Spinal cord (tissue), 10 donors: ENCODE measurements at places on chromosomes 7 and 10.

GRCh38 chr10:120961795-120962755, 110.9 kb downstream of the WDR11 start:
- peaks cover 4% of the 10 kb centered on the region for H3K27me3 ChIP-seq
- no peak overlapping the region for H3K27ac ChIP-seq
- H3K36me3 ChIP-seq: no peaks in the 10 kb centered on the region
- no peak overlapping the region for H3K4me3 ChIP-seq

DNA sequence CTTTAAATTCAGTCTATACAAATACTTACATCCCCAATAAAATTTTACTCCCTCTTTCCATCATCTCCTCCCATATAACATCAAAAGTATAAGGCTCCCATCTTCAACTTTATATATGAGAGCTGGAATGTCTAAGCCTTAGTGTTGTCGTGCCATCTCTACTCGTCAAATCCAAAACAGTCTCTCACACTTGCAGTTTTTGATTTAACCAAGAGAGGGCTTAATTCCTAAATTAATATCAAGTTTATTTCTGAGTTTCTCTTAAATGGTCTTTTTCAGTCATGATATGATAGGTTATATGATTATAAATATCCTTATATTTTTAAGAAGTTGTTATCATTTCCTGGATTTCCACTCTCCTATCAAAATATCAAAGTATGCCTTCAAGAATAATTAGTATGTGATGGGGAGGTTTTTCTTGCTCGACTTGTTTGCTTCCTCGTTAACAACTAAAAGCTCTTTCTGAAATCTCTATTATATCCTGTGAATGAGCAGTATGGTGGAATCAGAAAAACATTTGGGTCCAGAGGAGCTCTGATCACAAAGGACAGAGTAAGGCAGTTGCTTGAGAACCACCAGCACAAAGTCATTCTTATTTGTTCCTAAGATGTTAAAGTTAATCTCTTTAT, 12.5 kb upstream of the LIPK start:
- no peak for DNase-seq
- no peaks in the 10 kb centered on the region for H3K36me3 ChIP-seq

GRCh38 chr10:132430861-132431271, 33.9 kb downstream of the PWWP2B start:
- H3K27ac ChIP-seq: no peak overlapping the region
- DNase-seq: no peak
- no peak overlapping the region for H3K4me3 ChIP-seq
- no peaks in the 10 kb centered on the region for H3K27me3 ChIP-seq
- H3K4me1 ChIP-seq: peaks cover 32% of the 10 kb centered on the region
- H3K36me3 ChIP-seq: peaks cover 8% of the 10 kb centered on the region

DNA sequence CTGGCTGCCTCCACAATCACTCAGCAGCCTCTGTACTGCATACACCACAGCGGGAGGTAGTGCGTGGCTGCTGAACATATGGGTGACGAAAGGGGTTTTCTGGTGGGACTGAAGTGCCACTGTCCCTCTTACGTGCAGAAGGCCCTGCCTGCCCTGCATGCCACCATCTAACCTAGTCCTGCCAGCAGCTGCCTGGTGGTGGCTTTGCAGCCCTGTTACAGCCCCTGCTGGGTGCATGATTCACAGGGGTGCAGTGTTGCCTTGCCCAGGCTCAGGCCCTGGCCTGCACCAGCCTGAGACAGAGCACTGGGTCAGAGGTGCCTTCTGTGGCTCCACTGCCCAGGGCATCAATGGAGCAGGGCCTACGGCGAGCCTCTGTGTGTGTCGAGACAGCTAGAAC, 50.1 kb downstream of the SYPL1 start:
- no peak overlapping the region for H3K4me3 ChIP-seq
- peaks cover 43% of the 10 kb centered on the region for H3K4me1 ChIP-seq
- peaks cover 7% of the 10 kb centered on the region for H3K27me3 ChIP-seq
- no peaks in the 10 kb centered on the region for H3K36me3 ChIP-seq
- DNase-seq: no peak
- H3K27ac ChIP-seq: no peak overlapping the region

- no peak for DNase-seq
- no peaks in the 10 kb centered on the region for H3K36me3 ChIP-seq
- H3K4me1 ChIP-seq: peaks cover 2% of the 10 kb centered on the region
- H3K4me3 ChIP-seq: no peak overlapping the region
Measured at GRCh38 chr7:29242265-29242664, 47.7 kb downstream of the CHN2 start.

DNA sequence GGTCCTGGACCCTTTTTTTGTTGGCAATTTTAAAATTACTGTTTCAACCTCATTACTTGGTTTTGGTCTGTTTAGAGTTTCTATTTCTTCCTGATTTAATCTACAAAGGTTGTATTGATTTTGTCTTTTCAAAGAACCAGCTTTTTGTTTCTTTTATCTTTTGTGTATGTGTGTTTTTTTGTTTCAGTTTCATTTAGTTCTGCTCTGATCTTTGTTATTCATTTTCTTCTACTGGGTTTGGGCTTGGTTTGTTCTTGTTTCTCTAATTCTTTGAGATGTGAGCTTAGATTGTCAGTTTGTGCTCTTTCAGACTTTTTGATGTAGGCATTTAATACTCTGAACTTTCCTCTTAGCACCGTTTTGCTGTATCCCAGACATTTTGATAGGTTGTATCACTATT, 8.5 kb upstream of the MRPS33 start:
- no peaks in the 10 kb centered on the region for H3K36me3 ChIP-seq
- no peak overlapping the region for H3K4me3 ChIP-seq
- no peaks in the 10 kb centered on the region for H3K4me1 ChIP-seq
